ENCODE measurements at places on chromosomes 7 and 10.

- DNase-seq: no peak
Measured at GRCh38 chr10:116691635-116692034, 50.7 kb downstream of the HSPA12A start.

DNA sequence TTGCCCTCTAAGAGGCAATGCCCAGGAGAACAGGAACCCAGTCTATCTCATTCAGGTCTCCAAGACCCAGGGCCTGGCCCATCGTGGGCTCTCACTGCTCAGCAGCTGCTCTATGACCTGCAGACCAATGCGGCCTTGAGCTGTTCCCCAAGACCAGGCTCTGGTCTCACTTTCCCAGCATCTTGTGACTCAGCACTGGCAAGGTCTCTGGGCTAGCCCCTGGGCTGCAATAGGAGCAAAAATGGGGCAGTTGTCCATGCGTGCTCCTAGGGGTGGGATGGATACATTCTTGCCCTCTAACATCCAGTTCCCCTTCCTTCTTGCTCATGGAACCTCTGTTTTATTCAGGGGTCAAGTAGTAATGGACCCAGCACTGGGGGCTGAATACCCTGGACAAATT lies 13.5 kb downstream of the GCK start:
- DNase-seq: no peak

DNA sequence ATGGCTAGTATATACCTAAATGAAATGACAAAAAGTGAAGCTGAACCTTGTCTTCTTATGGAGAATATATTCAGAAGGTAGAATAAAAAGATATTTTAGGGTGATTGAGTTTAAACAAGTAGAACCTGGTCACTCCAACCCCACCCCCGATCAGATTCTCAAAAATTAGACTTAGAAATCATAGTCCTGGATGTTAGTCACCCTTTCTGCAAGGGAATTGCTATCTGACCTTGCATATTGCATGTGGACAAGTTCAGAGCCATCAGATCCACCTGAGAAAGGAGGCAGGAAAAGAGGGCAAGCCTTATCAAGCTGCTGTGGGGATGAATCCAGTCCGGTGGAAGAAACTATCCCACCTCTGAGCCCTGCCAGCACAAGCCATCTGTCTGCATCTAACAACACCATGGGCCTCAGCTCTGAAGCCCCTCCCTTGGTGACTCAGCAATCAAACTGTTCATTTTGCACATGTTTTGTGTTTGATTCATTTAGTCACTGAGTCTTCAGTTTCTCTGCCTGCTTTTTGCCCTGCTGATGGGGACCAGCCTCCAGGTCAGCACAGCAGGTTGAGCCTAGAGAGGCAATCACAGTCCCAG lies 727.3 kb downstream of the AUTS2 start:
- no peak for DNase-seq

DNA sequence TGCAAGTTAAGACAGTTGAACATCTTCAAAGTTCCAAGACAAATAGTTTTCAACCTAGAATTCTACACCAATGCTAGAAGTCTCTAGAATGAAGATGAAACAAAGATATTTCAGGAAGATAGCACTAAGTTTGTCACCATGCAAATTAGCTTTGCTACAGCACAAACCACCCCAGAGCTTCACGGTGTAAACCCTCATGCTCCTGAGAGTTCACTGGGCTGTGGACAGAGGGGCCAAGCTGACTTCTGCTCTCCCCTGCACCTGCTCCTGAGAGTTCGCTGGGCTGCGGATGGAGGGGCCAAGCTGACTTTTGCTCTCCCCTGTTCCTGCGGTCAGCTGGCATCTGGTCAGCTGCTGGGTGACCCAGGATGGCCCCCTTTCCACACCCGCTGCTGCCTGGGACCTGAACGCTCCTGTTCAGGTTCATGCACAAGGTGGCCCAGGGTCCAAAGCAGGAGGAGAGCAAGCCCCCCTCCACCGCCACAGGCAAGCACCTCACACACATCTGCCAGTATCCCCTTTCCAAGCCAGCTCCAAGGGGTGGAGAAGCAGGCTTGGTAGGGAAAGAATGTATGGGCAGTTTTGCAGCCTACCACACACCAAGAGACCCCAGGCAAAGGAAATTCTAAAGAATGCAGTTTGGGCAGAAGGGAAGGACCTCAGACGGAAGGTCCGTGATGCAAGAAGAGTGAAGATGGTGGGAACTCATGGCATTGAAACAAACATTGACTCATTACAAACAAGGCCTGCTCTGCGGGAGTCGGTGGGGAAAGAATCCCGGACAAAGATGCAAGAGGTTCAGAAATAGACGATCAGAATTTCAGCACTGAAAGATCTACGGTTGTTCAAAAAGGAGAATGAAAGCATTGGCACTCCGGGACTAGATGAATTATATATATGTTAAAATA lies 137.8 kb upstream of the PPP2R2D start:
- DNase-seq: no peak

- DNase-seq: no peak
Measured at GRCh38 chr7:122919643-122920181, 33.5 kb upstream of the CADPS2 start.
